ENCODE measurements at places on chromosomes 1 and 21. TPM values are rescaled to one million over a fixed set of nuclear protein-coding genes. Genes with fewer than 3 reads are reported as not detected.

DNA sequence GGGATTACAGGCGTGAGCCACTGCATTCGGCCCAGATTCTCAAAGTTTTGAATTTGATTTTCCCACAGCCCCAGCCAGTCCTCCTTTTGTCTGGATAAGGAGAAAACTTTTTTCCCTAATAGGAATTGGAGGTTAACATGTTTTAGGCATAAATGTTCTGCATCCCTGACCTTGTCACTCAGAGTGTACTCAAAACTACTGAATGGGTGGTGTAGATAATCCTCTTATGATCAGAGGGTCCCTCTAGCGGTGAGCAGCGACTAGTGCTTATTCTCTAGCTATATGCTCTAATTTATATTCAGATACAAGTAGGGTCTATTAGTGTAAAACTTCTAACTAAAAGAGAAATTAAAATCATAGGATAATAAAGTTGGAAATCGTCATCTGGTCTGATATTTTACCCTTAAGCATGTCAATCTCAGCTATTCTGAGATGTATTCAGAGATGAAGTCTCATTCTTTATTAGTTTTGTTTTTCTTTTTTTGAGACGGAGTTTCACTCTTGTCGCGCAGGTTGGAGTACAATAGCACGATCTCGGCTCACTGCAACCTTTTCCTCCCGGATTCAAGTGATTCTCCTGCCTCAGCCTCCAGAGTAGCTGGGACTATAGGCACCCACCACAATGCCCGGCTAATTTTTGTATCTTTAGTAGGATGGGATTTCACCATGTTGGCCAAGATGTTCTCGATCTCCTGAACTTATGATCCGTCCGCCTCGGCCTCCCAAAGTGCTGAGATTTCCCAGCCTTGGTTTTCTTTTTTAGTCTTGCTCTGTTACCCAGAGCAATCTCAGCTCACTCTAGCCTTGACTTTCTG is 2.7 kb upstream of the PSMD4 start:
- peaks cover 8% of the 10 kb centered on the region for H3K4me1 ChIP-seq
- peaks cover 11% of the 10 kb centered on the region for H3K36me3 ChIP-seq
- no peak overlapping the region for H3K27ac ChIP-seq
- no peak overlapping the region for H3K4me3 ChIP-seq

The OLFM3 gene
- not detected for total RNA-seq

The ASTN1 gene
- 0.28 TPM for total RNA-seq

The THEMIS2 gene
- total RNA-seq, result 0.98 TPM

GRCh38 chr1:23967871-23968270 is 8.2 kb downstream of the PNRC2 start:
- no peaks in the 10 kb centered on the region for H3K36me3 ChIP-seq
- H3K4me1 ChIP-seq, result peaks cover 19% of the 10 kb centered on the region
- no peak overlapping the region for H3K4me3 ChIP-seq
- DNase-seq, result no peak

DNA sequence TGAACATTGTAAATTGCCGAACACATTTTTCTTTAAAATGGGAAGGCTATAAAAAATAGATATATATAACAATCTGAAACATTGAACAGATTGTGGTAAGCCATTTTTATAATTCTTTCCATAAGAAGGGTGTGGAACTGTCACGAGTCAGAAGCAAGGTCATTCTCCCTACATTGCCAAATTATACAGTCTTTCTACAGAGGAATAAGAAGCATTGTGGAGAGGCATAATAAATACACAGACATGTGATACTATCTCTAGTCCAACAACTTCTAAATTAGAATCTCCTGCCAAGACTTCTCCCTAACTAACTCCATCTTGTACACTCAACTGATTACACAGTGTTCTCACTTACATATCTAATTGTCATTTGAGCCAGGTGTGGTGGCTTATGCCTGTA is 227.9 kb downstream of the CENPF start:
- no peaks in the 10 kb centered on the region for H3K4me1 ChIP-seq
- DNase-seq, result no peak
- H3K4me3 ChIP-seq, result no peak overlapping the region

DNA sequence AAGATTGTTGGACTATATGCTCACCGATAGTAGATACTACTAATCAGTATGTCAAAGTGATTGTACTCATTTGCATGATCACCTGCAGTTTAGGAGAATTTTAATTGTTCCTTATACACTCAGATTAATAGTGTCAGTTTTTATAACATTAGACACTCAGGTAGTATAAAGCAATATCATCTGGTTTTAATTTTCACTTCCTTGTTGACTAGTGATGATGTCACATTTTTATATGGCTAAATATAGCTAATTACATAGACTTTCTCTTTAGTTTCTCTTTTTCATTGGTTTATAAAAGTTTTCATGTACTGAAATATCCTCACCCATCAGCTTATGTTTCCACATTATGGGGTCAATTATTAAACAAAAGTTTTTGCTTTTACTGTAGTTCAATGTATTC is 1332.4 kb upstream of the ADGRL2 start:
- H3K36me3 ChIP-seq, result no peaks in the 10 kb centered on the region
- H3K27me3 ChIP-seq, result no peaks in the 10 kb centered on the region
- no peak overlapping the region for H3K4me3 ChIP-seq
- no peaks in the 10 kb centered on the region for H3K4me1 ChIP-seq
- DNase-seq, result no peak

DNA sequence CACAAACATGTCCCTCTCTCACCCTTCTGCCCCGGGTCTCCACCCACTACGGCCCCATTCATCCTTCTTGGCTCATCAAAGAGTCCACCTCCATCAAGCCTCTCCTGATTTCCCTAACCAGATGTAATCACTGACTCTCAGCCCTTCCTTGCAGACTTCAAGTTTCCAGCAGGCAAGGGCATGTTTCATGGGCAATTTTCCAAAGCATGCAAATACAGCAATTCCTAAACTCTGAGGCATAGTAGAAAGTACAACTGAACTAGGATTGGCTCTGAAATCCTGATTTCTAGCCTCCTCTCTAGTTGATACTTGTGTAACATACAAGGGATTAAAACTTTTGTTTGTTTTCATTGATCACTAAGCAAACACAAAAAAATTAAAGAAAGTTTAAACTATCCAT is 109.1 kb upstream of the GADD45A start:
- no peak overlapping the region for H3K4me3 ChIP-seq
- no peaks in the 10 kb centered on the region for H3K27me3 ChIP-seq
- H3K4me1 ChIP-seq, result peaks cover 39% of the 10 kb centered on the region
- H3K36me3 ChIP-seq, result no peaks in the 10 kb centered on the region

- H3K27ac ChIP-seq, result no peak overlapping the region
- no peaks in the 10 kb centered on the region for H3K36me3 ChIP-seq
Measured at GRCh38 chr1:63693944-63694571, 79.8 kb upstream of the ROR1 start.

The VCAM1 gene
- 98.5 TPM for total RNA-seq

DNA sequence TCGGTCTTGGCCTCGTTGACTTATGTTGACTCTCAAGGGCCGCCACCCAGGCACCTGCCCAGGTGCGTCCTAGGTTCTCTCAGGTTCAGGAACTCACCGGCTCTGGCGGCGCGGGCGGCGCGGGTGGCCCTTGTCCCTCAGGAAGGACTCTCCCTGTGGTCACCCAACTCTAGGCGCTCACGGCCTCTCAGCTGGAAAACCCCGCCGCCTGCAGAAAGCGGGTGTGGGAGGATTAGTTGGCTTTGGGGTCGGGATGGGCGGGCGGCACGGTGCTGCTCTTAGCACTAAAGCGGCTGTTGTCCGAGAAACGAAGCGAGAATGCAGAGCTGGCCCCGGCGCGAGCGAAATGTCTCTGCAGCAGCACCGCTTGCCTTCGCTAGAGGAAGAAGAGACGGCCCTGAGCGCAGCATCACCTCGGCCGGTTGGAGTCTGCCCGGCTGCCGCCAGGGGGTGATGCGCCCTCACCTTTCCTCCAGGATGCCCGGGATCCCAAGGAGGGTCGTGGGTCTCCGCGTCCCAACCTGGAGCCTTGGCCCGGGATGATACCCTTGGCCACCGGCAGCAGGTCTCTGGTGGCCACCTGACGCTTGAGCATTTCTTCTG is 8.1 kb upstream of the TADA1 start:
- no peaks in the 10 kb centered on the region for H3K27me3 ChIP-seq
- no peak overlapping the region for H3K27ac ChIP-seq
- H3K4me1 ChIP-seq, result no peaks in the 10 kb centered on the region
- H3K4me3 ChIP-seq, result no peak overlapping the region

The USF1 gene
- total RNA-seq, result 33.2 TPM

DNA sequence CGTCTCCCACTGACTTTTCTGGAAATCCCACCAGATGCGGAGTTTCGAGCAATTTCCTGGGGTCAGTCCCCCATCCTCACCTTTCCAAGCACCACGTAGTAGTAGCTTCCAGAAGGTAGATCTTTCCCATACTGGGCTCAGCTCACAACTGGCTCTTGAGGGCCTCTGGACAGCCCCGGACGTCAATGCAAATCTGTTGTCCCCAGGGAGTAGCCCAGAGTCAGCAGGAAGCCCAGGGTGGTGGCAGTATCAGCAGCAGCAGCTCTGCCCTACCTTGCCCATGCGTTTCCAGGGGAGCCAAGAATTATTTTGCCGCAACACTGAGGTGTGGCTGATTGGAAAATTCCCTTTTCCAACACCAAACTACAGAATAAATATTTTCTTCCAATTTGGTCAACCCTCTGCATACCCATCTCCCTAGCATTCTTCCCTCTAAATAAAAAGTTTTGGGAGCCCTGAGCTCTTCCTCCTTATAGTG is 70.3 kb downstream of the CD46 start:
- H3K4me1 ChIP-seq, result peaks cover 34% of the 10 kb centered on the region
- peak overlapping the region; percentile 98 for H3K27ac ChIP-seq
- peaks cover 6% of the 10 kb centered on the region for H3K36me3 ChIP-seq
- peak overlapping the region; percentile 53 for H3K4me3 ChIP-seq
- no peak for DNase-seq

- no peaks in the 10 kb centered on the region for H3K4me1 ChIP-seq
- DNase-seq, result no peak
- no peak overlapping the region for H3K4me3 ChIP-seq
- no peaks in the 10 kb centered on the region for H3K27me3 ChIP-seq
Measured at GRCh38 chr1:51714374-51715019, 97.6 kb downstream of the OSBPL9 start.

DNA sequence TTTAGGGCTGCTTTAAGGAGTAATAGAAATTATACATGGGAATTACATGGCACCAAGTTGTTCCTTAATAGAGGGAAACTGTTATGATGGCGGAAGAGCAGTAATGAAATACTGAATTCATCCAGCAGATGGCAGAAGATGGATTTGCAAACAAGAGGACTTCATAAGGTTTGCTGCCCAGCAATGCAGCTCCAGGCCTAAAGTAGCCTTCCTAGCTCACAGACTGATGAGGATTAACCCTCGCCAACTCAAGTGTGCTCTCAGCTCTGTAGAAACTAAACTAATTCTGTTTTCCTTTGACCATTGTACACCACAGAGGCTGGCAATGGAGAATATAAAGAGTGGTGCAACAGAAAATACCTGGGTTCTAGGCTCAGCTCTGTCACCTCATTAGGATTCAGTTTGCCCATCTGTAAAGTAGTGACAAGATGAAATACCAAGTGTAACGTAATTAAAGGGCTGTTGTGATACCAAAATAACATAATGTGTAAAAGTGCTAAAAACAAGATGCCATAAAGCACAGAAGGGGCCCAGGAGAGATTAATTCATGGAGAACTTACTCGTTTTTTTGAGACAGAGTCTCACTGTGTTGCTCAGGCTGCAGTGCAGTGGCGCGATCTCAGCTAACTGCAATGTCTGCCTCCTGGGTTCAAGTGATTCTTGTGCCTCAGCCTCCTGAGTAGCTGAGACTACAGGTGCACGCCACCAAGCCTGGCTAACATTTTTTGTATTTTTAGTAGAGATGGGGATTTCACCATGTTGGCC is 102.4 kb upstream of the SERBP1 start:
- peak; percentile 41 for DNase-seq
- no peaks in the 10 kb centered on the region for H3K4me1 ChIP-seq
- no peak overlapping the region for H3K27ac ChIP-seq
- no peak overlapping the region for H3K4me3 ChIP-seq
- H3K27me3 ChIP-seq, result no peaks in the 10 kb centered on the region
- no peaks in the 10 kb centered on the region for H3K36me3 ChIP-seq

The DMBX1 gene
- total RNA-seq, result not detected

DNA sequence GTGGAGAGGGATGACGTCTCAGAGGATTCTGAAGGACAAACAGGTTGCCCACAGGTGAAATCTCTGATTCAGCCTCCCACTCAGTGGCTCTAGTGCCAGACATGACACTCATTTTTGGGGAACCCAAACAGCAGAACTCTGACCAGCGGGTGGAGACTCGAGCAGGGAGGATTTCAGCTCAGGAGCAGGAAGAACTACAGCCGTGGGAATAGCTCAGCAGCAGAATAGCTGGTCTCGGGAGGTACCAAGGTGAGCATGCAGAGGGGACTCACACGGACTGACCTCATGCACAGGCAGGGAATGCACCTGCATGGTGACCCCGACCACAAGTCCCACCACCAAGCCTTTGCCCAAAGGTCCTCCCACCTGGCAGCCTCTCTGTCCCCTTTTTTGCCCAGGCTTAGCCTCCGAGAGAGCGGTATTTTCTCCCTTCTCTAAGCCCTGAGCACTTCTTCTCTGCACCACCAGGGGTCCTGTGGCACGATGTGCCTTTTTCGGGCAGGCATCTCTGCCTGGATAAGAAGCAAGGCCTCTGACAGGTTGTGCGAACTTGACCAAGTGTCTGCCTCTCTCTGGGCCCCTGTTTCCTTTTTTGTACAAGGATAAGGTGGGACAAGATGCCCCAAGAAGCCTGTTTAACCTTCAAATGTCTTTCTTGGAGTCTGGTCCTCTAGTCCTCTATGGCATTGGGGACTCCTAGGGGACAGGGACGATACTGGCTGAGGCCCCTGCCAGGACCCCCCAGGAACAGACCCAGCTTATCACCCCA is 8.8 kb upstream of the FGR start:
- no peaks in the 10 kb centered on the region for H3K36me3 ChIP-seq
- DNase-seq, result no peak
- no peaks in the 10 kb centered on the region for H3K27me3 ChIP-seq
- no peak overlapping the region for H3K27ac ChIP-seq
- no peaks in the 10 kb centered on the region for H3K4me1 ChIP-seq
- no peak overlapping the region for H3K4me3 ChIP-seq

The TSPEAR gene
- 0.17 TPM for total RNA-seq

The TENT5C gene
- 68.1 TPM for total RNA-seq

Data from pancreas (tissue), 10 donors.